ENCODE measurements at places on chromosomes 12 and 14.
A peak's percentile ranks its signal among the peaks of the same experiment; 100 is the strongest.

GRCh38 chr12:51391283-51392123 is at the start of gene GALNT6:
GALNT6 (minus strand) TSS chr12:51391406; CDS start chr12:51379781, 11,625 bp downstream.
- DNase-seq: peak; percentile 45

- no peak for DNase-seq
Measured at GRCh38 chr14:90444077-90444696, 47.4 kb downstream of the CALM1 start.

GRCh38 chr14:71231521-71232393 is 324.5 kb downstream of the PCNX1 start:
- DNase-seq: no peak

- DNase-seq: no peak
Measured at GRCh38 chr12:73612551-73612950, 925.1 kb upstream of the ATXN7L3B start.

GRCh38 chr12:49894751-49895148 is 8.9 kb downstream of the FAIM2 start:
- no peak for DNase-seq
